Germinal center (tissue), 1 donor: ENCODE measurements at places on chromosomes 16 and 17.

DNA sequence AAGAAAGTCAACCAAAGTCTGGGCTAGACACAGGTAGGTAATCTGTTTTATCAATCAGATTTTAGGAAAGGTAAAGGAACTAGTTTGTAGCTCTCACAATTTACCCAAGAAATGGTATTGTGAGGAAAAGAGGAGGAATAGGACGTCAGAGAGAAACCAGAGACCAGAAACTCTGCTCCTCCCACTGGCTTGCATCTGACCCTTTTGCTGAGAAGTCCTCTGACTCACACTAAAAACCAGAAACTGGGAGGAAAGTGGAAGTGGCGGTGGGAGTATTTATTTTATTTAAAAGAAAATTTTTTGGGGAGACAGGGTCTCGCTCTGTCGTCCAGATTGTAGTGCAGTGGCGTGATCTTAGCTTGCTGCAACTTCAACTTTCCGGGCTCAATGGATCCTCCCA lies 38.0 kb upstream of the MNT start:
- DNase-seq: no peak

- no peak for DNase-seq
Observed at GRCh38 chr16:7979448-7980132, 610.7 kb downstream of the TMEM114 start.

DNA sequence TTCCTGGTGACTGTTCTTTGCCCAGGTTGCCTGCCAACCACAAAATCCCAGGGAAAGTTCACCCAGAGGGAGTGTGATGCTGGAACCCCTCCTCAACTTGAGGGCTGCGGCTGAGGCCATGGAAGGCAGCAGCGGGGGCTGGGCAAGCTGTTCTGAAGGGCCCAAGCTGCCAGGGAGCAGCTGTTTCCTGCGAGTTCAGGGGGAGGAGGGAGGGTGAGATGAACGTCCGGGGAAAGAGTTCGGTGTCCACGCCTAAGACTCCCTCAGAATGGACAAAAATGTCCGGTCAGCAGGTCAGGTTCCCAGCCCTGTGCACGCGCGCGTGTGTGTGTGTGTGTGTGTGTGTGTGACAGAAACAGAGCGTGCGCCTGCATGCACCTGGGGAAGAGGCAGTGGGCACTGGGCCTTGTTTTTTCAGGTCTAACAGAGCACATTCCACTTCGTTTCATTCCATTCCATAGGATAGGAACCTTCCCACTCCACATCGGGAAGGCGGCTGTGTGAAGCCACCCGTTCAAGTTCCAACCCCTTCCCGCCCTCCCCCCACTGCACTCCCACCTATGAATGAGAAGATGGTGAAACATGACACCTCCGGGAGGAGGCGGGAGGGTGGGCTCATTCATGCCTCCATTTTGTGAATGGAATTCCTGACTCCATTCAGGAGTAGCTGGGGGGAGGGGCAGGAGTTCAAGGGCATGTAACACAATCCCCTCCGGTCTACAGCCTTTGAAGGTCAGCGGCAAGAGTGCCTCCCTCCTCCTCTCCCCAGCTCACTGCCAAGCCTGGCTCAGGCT lies 15.7 kb downstream of the ETV4 start:
- no peak for DNase-seq

- peak; percentile 56 for DNase-seq
Observed at GRCh38 chr17:40553694-40554534, 11.4 kb downstream of the CCR7 start.
